T-helper 17 cell (primary cell): ENCODE measurements at places on chromosomes 12 and 14.

- no peak for DNase-seq
Observed at GRCh38 chr12:111686574-111687105, 787 bp downstream of the ACAD10 start.

DNA sequence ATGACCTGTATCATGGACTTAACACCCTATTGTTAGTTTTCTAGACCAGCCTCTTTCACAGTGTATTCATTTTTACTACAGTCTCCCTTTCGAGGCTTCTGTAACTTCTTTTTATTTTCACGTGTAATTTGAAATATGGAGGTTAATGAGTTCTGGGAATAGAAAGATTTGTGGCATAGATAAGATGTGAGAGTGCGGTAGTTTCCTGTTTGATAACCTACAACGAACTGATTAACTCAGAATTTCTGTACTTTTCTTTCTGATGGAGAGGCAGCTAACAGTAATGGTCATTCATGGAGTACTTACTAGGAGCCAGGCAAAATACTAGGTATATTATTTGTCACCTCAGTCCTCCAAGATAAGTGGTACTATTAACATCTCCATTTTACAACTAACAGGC is 21.2 kb downstream of the POLR3B start:
- no peak for DNase-seq

DNA sequence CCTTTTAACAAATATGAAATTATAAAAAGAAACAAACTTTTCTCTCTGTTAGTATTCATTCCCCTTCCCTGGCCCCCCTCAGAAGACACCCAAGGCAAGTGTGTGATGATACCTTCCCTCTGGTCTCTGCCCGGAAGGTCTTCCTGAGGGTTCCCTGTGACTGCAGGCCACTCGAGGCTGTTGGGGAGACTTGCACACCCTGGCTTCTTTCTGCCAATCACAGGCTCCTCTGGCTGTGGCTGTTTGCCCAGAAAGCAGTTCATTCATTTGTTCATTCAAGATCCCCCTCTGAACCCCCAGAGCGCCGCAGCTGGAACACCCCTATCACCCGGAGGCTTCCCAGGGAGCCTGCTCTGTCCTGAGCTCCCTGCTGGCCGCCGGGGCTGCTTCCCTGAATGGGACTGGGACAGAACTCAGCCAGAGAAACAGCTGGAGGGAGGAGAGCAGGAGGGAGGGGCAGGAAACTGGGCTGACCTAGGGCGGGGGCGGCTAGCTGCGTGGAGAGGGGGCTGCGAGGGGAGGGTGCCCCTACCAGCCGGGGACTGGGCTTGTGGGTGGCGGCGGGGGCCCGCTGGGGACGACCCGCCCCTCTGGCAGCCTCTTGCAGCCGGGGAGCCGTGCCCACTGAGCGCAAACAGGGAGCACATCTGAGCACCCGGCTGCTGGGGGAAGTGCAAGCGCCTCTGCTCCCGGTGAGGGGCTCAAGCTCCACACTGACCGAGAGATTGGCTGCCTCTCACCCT is at the start of gene CMKLR1:
Gene CMKLR1, minus strand, starts transcription at position 397 of the 743 bp plus-strand sequence. CDS start 45,720 bp downstream, outside the sequence.
- DNase-seq: no peak

DNA sequence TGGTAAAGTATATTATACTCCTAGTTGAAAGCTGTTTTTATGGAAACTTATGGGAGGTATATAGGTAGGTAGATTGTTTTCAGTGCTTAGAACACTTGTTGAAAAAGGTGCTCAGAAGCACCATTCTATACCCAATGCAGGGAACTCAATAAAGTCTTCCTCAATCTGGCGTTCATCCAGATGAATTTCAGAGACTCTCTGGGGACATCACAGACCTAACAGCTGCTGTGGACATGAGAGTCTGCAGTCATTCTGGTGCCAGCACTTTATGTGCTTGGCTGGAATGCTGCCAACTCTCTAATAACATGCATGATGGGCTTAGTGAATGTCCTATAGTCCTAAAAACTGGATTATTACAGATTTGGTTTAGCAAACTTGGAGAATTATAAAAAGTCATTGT is 115.9 kb downstream of the NTN4 start:
- no peak for DNase-seq
